ENCODE measurements at places on chromosomes 11 and 22.

- no peak for DNase-seq
These were observed 572.9 kb upstream of the CHORDC1 start for GRCh38 chr11:90795746-90796145.

DNA sequence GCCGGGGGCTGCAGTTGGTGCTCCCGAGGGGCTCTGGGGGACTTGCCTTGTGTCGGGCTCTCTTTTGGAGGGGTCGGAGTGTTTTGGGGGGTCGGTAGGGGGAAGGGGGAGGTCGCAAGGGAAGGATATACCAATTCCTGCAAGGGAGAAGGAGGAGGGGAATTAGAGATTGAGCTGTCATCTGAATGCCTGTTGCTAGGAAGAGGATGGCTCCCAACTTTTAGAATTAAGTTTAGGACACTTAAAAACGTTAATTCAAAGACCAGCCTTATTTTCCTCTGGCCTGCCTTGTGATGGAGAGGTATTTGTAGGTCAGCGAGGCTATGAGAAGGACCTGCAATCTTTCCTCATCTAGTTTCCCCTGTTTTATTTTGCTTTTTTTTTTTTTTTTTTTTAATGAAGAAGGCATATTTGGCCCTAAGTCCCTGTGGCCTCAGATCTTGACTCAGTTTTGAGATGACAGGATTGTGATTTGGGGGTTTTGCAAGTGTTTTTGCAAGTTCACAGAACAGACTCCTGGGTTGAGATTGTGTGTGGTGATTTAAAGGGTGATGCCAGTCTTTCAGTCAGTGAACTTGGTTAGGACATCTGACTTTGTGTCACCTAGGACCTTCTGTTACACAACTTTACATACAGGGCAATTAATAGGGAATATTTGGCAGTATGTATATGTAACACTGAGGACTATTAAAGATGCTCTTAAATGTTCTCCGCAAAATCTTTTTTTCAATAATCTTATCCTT, 672 bp downstream of the TMEM135 start:
- no peak for DNase-seq

GRCh38 chr22:22717664-22718063, 73.2 kb downstream of the GGTLC2 start:
- DNase-seq, result no peak

- no peak for DNase-seq
These were observed 179.7 kb downstream of the IGLL1 start for GRCh38 chr22:23400286-23400981.

GRCh38 chr11:35383953-35384352, 35.4 kb downstream of the SLC1A2 start:
- no peak for DNase-seq

GRCh38 chr11:10158461-10158860, 135.6 kb downstream of the SBF2 start:
- DNase-seq, result no peak

DNA sequence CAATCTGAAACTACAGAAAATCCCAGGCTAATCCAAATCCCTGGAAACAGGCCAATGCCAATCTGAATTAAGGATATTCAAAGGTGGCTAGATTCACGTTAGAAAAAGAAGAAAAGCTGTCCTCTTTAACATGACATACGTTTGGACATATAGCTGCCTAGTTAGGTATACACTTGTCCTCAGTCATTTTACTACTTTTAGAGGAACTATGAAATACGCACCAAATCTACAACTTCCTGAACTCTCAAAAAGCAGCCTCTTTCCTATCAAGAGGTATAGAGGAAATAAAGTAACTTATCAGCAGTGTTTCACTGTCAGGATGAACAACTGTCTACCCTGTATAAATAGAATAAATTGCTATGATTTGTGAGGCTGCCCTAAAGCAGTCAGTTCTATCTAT, 24.0 kb downstream of the KMT5B start:
- DNase-seq, result no peak
